Effector CD4-positive, alpha-beta T cell (primary cell): ENCODE measurements at places on chromosomes 6 and 20.

- DNase-seq, result peak; percentile 51
Observed at GRCh38 chr6:7106752-7107577, 796 bp upstream of the RREB1 start.

DNA sequence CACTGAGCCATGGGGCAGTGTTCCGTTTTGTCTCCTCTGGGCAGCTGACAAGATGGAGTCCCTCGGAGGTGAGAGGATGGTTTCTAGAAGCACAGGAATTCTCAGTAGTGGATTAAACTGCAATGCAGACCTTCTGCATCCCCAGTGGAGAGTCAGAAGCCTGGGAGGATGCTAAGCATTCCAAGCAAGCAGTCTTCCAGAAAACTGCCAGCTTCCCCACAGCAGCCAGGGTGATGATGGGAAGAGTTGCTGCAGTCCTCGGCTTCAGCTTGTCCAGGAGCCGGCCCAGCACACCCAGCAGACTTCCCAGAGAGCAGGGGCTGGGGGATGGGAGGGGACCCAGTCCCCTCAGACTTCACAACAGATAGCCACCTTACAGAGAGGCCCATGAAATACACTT lies 163.6 kb downstream of the LY86 start:
- DNase-seq, result no peak

DNA sequence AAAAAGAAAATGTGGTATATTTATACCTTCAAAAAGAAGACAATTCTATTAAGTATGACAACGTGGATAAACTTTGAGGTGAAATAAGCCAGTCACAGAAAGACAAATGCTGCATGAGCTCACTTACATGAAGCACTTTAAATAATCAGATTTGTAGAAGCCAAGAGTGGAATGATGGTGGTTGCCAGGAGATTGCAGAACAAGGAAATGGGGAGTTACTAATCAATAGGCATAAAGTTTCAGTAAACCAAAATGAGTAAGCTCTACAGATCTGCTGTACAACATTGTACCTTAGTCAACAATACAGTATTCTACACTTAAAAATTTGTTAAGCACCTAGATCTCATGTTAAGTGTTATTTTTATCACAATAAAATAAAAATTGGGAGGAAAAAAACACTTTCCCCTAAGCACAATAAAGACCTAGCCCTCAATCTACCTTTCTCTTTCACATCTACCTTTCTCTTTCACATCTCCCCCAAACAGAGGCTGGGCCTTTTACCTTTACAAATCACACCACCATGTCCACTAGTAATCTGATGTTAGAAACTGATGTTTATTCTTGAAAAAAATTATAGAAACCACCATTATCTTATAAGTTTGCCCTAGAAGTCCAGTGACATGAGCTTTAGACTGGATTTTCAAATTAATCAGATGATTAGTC lies 73.9 kb downstream of the PKIB start:
- DNase-seq, result no peak

- no peak for DNase-seq
Observed at GRCh38 chr6:6221787-6222535, 98.5 kb downstream of the F13A1 start.

GRCh38 chr6:3911614-3912336 lies 62.6 kb downstream of the FAM50B start:
- DNase-seq, result no peak

- DNase-seq, result no peak
Observed at GRCh38 chr20:48080583-48080982, 295.3 kb upstream of the SULF2 start.

- no peak for DNase-seq
Observed at GRCh38 chr6:98634569-98634968, 199.8 kb upstream of the POU3F2 start.

GRCh38 chr20:20691477-20692235 lies 20.8 kb downstream of the RALGAPA2 start:
- no peak for DNase-seq
